ENCODE measurements at places on chromosomes 6 and 20. TPM values are rescaled to one million over a fixed set of nuclear protein-coding genes. Genes with fewer than 3 reads are reported as not detected.

Gene MUC22
- 0.02 TPM for total RNA-seq

Gene B3GALT4
- total RNA-seq = 0.71 TPM

Gene SLC17A3
- total RNA-seq = 0.86 TPM

Gene PLCB4
- total RNA-seq = 25.2 TPM

Gene PNPLA1
- total RNA-seq = not detected

All from A549 treated with dexamethasone at 1 μM for 4 hours (cell line).